ENCODE measurements at places on chromosomes 2 and 18.

DNA sequence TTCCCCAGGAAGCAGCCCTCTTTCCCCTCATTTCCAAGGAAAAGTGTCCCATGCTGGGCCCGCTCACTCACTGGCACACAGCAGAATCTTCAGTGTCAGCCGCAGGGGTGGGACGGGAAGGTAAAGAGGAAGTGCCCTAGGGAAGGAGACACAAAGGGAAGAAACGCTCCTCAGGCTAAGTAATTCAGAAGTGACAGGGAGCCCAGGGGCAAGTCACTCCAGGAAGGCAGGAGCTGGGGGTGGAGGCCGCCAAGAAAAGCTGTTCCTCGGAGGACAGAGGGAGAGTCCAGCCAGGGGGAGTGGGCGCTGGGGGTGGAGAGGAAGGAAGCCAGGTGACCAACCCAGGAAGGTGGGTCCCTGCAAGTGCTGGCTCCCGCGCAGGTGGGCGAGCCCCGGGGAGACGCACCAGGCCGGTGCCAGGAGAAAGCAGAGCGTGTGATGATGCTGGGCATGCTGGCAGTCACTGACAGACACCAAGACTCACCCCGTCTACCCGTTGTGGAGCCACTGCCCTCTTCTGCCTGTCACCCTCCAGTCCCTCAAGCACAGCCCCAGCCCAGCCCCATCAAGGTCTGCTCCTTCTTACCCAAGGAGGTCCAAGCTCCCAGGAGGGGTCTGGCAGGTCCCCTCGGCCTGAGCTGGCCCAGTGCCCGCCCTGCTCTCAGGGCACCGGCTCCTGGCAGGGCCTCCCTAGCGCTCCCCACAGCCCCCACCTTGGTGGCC lies 21.7 kb downstream of the HDAC4 start:
- no peak for DNase-seq

DNA sequence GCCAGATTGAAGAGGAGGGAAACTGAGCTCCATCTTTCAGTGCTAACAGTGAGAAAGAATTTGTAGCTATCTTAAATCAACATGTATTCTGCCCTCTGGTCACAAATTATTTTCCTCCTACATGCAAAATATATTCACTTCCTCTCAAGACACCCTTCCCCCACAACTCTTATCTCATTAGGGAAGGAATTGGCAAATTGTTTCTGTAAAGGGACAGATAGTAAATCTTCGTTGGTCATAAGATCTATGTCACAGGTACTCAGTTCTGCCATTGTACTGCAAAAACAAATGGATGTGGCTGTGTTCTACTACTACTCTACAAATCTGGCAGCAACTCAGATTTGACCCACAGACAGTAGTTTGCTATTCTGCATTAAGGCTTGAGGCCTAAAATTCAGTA lies 53.0 kb upstream of the CYP20A1 start:
- DNase-seq = no peak

DNA sequence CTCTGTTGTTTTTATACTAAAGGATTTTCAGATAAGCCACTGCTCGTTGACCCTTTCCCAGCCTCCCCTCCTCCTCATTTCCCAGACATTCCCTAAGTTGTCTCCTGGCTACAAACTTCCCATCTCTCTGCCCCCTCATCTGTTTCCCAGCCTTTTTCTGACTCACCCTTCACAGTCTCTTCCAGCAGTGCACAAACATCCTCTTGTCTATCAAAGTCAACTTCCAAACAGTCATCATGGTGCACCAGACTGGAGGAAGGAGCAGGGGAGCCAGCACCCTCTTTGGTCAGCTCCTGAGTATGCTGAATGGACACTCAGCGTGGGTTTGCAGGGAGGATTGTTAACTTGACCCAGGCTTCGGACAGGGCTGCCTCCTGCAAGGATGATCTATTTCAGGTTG lies 26.6 kb upstream of the SPRED2 start:
- peak; percentile 26 for DNase-seq

- no peak for DNase-seq
These were observed 91.2 kb downstream of the LIPG start for GRCh38 chr18:49652881-49653724.

DNA sequence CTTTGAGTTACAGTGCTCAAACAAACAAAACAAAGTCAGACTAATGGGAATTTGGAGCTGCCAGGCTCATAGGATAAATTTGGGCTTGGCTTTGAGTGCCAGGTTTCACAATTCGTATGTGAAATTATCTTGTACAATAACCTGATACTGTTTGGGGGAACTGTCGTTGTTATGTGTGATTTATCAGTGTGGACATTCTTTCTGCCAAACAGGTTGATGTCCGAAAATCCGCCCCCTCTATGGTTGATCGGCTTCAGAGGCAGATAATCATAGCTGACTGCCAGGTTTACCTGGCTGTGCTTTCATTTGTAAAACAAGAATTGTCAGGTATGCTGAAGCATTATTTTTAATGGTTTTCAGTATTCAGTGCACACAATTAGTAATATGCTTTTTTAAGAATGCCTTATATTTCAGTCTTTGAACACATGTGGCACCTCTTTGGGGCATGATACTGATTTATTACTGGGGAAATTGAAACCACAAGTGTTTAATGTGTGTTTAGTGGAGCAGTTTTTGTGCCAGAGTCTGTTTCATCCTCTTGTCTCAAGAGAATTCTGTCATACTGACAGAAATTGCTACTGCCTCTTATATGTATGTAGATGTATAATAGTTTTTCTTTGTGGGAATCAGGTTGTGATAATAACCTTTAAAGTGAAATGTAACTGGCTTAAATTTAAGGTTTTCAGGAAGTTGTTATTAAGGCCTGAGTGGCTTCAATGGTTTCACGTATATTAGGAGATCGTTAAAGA lies 54.6 kb downstream of the TTC39C start:
- DNase-seq = no peak

DNA sequence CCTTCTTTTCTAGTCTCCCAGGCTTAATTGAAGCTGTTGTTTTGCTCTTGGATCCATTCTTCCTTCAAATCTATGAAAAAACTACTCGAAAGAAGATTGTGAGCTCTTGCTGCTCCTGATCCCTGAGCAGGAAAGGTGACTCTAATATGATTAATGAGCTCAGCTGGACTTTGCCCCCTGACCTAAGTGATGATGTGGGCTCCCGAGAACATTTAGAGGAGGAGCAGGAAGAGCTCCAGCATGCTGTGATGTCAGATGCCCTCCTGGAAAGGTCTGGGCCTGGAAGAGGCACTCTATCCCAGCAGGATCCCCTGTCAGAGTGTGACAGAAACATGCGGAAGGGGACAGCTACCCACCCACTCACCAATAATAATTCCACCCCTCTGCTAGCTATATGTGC lies 117.9 kb upstream of the PELI1 start:
- no peak for DNase-seq

GRCh38 chr18:76149734-76150133 lies 345.3 kb downstream of the ZNF516 start:
- DNase-seq = no peak
